ENCODE measurements at places on chromosomes 1 and 21.

DNA sequence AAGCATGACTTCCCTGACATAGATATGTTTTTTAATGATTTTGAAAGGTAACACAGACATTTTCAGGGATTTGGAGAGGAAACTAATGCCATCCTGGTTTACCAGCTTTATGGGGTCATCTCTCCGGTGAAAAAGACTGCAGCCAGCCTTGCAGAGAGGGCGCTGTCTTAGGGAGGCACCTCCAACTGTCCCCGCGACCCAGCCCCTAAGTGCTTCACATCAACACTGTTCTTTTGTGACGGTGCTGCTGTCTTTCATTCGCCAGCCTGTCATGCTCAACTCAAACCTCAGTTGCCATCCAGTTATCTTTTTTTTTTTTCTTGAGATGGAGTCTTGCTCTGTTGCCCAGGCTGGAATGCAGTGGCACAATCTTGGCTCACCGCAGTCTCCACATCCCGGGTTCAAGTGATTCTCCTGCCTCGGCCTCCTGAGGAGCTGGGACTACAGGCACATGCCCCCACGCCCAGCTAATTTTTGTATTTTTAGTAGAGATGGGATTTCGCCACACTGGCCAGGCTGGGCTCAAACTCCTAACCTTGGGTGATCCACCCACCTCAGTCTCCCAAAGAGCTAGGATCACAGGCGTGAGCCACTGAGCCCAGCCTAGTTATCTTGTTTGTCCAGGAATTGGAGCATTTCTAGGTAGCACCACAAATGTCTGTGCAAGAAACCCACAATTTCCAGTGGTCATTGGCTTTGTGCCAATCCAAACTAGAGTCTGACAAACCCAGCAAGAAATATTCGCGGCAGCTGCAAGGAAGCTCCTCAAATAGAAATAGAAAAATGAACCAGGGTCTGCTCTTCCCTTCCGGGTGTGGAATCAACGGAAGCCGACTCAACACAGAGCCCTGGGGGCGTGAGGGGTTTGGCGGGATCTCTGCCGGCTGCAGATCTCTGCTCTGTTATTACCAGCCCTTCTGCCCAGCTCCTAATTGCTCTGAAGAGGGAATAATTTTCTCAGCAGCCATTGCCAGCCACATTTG, 24.2 kb downstream of the PDE9A start:
- no peak for DNase-seq

DNA sequence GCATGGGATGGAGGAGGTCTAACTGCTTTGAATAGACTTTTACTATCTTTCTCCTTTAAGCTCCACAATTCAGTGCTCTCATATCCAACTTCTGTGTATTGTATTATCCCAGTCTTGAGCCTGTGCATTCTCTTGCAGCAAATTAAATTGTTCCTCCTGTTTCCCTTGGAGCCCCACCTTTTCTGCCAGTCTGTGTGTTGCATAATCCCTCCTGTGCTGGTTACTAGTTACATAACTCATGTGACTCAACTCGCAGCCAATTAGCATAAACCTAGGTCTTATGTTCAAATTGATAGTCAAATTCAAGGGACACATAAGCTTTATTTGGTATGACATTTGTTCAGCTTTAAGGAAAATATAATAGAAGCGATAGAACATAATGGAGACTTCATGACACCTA, 1863.5 kb downstream of the MRPL39 start:
- no peak for DNase-seq

GRCh38 chr1:222441066-222441465, 106.8 kb downstream of the HHIPL2 start:
- no peak for DNase-seq

DNA sequence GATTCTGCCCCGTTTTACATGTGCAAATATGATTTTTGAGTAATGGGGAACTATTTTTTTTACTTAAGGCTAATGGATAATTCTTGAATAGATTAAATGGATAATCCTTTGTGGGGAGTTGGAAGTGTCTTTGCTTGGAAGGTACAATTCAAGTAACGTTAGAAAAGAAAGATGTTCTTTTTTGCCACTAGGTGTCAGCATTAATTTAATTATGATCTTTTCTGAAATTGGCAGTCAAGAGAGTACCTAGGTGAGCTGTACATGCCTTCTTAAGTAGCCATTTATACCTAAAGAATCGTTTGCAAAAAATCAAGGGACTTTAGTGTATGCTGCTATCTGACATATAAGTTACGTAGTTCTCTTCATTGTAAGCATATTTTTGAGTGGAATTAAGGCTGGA, 2.2 kb downstream of the FBXO28 start:
- peak; percentile 9 for DNase-seq

GRCh38 chr1:106907795-106908194, 148.7 kb upstream of the PRMT6 start:
- no peak for DNase-seq

- DNase-seq = no peak
Measured at GRCh38 chr1:24905979-24906720, 23.9 kb downstream of the RUNX3 start.

DNA sequence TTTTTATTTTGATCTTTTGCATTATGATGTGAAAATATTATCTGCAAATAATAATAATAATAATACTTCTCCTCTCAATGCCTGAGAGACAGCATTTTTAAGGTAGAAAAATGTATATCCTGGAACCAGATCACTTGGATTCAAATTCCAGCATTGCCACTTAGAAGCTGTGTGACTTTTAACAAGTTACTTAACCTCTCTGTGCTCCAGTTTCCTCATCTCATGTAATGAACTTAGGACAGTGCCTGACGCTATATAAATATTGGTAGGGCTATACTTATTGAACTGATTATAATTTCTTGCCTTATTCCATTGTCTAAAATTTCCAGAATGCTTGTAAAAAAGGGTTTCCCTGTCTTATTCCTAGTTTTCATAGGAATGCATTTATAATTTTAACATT, 137.2 kb downstream of the IGSF21 start:
- no peak for DNase-seq

GRCh38 chr21:25314247-25314646, 293.0 kb downstream of the MRPL39 start:
- no peak for DNase-seq

- no peak for DNase-seq
Measured at GRCh38 chr1:178353524-178353923, 143.2 kb downstream of the CLEC20A start.

DNA sequence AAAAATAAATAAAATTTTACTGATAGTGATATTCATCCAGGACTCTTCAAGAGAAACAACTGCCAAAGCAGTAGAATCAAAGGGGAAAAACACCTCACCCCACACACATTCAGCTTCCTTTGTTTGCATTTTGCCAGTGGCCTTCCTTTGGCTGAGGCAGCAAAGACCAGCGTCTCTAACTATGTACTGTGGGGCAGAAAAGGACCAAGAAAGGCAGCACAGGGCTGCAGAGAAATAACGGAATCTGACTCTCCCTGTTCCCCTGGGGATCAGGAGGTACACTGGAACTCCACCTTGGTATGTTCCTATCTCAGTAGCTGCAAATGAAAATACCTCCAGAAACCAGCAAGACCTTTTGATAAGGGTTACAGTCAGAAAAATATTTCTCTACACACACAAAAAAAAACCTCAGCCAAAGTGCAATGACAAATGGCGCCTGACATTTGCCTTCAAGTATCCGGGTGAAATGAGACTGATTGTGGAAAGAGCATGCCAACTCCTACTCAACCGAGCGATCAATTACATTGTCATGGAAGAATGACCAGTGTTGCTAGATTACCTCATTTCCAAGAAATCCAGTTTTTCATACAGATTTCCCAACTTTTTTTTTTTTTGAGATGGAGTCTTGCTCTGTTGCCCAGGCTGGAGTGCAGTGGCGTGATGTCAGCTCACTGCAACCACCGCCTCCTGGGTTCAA, 50.9 kb downstream of the TARBP1 start:
- DNase-seq = no peak

- peak; percentile 6 for DNase-seq
Measured at GRCh38 chr1:204672482-204673121, 12.9 kb downstream of the LRRN2 start.

GRCh38 chr1:221468546-221468945, 273.3 kb downstream of the DUSP10 start:
- no peak for DNase-seq

DNA sequence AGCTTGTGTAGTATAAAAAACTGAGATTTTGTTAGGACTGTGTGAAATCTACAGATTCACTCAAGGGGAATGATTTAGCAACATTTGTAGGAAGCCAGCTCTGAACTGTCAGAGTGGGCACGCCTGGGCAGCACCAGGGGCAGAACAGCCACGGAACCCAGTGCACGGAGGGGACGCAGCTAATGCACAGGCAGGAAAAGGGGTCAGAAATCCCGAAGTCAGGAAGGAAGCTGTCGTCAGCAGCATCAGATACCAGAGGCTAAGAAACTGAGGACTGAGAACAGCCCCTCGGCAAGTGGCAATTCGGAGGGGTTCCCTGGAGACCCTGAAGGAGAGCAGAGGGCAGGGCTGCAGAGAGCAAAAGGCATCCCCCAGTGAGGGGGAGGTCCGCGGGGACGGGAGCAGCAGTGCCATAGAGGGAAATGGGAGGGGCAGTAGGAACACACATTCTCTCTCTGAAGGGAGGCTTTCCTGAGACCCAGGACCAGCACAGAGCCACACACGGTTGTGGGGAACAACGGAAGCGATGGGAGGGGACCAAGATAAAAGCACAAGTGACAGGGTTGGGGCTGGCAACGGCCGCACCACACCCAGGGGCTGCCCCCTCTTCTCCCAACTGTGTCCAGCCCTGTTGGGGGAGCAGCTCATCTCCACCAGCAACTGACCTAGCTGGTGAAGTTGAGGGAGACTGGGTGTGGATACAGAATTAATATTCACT, 12.7 kb downstream of the UBE2J2 start:
- DNase-seq = no peak

DNA sequence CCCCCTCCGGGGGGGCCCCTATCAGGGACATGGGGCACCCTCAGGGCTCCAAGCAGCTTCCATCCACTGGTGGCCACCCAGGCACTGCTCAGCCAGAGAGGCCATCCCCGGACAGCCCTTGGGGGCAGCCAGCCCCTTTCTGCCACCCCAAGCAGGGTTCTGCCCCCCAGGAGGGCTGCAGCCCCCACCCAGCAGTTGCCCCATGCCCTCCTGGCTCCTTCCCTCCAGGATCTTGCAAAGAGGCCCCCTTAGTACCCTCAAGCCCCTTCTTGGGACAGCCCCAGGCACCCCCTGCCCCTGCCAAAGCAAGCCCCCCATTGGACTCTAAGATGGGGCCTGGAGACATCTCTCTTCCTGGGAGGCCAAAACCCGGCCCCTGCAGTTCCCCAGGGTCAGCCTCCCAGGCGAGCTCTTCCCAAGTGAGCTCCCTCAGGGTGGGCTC, 34.9 kb downstream of the TRIM11 start:
- DNase-seq = no peak

DNA sequence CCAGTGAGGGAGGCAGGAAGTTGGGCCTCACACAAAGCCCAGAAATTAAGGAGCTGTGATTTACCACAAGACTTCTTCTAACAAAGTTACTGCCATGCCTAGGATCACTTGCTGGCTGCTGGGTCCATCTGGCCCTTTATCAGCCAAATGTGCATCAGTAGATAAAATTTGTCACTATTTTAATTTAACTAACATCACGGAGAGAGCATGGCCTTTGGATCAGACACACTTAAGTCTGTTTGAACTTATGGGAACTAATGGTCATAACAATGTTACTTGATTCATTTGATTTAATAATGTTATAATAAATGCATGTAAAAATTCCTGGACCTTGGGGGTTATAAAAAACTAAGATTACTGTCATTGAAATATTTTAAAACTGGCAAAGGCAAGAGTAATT, 67.2 kb upstream of the CCDC190 start:
- DNase-seq = no peak

- DNase-seq = no peak
Measured at GRCh38 chr21:34091032-34091431, 17.7 kb downstream of the MRPS6 start.

DNA sequence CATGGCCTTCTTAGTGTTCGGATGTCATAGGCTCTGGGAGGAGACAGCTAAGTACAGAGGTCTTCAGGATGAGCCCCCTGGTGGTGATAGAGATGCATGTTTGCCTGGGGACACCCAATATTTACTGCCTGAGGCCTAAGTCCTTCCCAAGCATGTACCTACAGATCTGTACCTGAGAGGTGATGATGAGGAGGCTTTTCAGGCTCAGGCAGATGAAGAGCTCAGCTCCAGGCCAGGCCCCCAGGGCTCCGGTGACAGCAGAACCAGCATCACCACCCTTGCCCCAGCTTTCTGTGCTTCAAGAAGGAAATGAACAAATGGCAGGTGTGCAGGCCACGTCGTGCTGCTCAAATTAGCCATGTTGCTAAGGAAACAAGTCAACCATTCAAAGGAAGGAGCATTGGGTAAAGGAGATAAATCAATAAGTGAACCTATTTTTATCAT, 21.1 kb downstream of the CACNA1E start:
- DNase-seq = peak; percentile 71

- DNase-seq = no peak
Measured at GRCh38 chr1:222918801-222919477, 104.1 kb downstream of the DISP1 start.

- DNase-seq = no peak
Measured at GRCh38 chr1:32380057-32380456, 14.2 kb downstream of the BSDC1 start.

DNA sequence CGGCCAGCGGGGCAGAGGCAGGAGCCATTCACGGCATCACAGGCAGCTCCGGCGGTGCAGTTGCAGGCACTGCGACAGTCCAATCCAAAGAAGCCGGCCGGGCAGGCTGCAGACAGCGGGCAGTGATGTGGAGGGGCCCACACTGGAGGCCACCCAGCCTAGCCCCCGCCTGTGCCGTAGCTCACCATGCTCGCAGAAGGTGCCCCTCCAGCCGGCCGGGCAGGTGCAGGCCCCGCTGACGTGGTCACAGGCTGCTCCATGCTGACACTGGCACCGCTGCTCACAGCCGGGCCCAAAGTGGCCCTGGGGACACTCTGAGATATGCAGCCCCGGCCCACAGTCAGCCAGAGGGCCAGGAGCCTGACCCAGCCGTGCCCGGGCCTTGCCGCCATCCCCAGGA, 45.1 kb downstream of the ARHGEF16 start:
- DNase-seq = no peak

DNA sequence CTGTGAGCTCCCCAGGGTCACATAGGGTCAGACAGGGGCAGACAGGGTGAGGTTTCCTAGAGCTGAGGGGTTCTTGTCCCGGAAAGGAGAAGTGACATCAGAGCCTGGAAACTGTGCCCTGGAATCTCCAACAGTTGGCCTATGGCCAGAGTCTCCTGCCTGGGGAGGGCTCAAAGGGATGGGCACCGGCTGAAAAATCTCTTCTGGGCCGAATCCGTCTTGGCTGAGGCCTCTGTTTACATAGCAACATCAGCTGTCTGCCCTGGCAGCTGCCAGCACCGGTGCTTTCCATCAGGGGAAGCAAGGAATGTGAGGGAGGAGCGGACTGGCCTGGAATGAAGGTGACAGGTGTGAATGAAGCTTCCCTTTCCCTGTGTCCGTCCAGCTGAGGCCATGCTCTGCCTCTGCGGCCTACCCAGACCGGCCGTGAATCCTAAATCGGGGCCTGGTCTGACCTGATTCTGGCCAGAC, 30.7 kb downstream of the VASH2 start:
- DNase-seq = peak; percentile 56

DNA sequence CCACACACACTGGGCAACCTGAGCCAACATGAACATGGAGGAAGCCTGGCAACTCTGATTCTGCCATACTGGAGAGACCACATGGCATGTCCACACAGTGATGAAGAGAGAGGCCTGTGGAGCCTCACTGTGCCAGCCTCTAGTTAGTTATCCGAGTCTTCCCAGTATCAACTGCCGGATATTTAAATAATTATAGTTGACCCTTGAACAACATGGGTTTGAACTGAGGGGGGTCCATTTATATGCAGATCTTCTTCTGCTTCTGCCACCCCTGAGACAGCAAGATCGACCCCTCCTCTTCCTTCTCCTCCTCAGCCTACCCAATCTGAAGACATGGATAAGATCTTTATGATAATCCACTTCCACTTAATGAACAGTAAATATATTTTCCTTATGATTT, 27.8 kb downstream of the DDAH1 start:
- DNase-seq = no peak
